Activated CD8-positive, alpha-beta memory T cell treated with anti-CD3 and anti-CD28 coated beads for 48 hours (primary cell): ENCODE measurements at places on chromosomes 2 and 18.

GRCh38 chr18:55420665-55421307, 167.2 kb downstream of the TCF4 start:
- no peak for DNase-seq

- DNase-seq: no peak
Observed at GRCh38 chr2:95051626-95052025, 26.1 kb downstream of the MAL start.

DNA sequence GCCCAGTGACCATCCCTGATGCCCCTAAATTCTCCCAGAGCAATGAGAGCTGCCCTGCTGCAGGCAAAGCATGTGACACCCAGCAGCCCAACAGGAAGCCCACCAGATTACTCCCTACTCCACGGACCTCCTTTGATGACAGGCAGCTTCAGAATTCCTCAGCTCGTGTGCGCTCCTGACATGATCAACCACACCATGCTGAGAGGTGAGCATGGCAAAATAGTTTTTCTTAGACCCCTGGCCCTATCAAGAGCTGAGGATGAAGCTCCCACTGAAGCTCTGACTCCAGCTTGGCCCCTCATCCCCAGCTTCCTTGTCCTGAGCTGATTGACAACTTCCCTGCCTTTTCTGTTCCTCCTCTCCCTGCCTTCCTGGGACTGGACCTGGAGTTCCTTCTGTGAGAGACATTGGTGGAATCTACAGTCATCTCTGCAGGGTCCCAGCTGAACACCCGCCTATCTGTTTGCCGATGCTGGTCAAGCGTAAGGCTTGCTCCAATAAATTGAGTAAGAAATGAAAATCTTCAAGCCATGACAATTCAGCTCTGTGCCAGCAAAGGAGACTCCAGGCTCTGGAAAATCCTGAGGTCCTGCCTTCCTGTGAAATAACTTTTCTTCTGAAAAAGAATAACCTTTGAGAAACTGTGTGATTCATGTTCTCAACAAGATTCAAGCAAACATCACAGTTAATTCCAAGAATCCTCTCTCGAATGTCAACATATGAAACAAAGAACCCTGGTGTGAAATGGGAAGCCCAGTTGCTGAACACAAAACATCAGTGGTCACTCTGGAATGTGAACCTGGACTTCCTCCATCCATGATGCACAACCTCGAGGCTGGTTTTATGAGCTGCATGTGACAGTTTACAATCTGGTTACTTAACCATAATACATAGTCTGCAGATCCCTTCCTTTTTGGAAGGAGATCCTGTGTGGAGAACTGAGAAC, 201.1 kb downstream of the SPP2 start:
- DNase-seq: no peak

- no peak for DNase-seq
Observed at GRCh38 chr2:223053484-223054192, 1.6 kb downstream of the KCNE4 start.

DNA sequence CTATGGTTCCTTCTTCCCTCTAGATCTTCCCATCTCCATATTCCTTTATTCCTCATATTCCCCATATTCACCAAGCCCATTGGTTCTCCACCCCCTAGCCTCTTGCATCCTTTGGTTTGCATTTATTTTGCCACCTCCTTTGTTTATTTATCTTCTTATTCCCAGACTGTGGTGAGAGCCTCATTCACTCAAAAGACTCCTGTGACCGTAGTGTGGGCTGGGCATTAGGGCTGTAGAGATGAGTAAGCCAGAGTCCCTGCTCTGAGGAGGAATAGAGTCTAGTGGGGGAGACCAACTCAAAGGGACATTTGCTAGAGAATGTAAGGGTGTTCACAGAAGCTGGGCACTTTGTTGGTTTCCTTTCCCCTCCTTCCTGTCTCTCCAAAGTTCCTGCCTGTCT, 8.3 kb downstream of the ATG16L1 start:
- DNase-seq: no peak

DNA sequence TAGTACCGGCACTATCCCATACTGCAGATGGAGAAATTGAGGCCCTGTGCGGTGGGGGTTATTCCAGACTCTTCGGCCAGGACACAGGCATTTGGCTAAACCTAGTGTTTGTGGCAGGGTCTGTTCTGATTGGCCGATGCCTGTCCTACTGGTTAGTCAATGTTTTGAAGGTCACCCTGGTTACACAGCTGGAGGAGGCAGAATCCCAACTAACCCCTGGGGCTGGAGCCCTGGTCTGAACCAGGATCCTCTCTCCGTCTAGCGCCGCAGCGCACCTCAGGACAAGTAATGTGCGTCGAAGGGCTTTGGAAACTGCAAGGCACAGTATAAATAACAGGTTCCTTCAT, 19.4 kb downstream of the TEX44 start:
- DNase-seq: no peak

DNA sequence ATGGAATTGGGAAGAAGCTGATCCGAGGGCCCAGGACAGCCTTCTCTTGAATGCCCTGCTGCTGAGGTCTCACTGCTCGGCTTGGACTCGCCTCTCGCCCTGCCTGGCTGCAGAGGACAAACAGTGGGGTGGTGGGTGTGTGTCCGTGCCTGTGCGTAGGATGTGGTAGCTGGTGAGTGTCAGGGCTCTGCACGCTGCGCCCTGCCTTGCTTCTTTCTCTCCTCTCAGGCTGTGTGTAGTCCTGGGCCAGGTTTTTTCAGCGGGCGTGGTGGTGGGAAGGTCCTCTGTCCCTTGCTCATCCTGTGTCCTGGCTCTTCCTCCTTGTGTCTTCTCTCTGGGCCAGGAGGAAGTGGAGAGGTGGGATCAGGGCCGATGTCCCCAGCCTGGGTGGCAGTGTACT, 44.8 kb downstream of the RRM2 start:
- no peak for DNase-seq

- DNase-seq: no peak
Observed at GRCh38 chr2:190972213-190972612, 41.8 kb downstream of the STAT1 start.

DNA sequence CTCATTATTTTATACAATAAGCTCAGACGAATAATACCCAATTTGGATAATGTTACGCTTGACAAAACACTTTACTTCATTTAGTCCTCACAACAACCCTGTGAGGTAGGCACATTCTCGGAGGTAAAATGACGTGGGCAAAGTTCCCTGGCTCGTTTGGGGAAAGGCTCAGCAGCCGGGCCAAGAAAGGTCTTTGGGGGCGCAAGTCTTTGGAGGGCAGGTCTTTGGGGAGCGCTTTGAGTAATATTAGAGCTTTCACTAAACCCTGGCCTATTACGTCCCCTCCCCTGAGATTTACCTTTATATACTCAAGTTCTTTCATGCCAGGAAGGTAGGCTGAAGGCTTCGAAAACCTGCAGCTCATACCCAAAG, 427 bp downstream of the RBKS start:
- DNase-seq: no peak

DNA sequence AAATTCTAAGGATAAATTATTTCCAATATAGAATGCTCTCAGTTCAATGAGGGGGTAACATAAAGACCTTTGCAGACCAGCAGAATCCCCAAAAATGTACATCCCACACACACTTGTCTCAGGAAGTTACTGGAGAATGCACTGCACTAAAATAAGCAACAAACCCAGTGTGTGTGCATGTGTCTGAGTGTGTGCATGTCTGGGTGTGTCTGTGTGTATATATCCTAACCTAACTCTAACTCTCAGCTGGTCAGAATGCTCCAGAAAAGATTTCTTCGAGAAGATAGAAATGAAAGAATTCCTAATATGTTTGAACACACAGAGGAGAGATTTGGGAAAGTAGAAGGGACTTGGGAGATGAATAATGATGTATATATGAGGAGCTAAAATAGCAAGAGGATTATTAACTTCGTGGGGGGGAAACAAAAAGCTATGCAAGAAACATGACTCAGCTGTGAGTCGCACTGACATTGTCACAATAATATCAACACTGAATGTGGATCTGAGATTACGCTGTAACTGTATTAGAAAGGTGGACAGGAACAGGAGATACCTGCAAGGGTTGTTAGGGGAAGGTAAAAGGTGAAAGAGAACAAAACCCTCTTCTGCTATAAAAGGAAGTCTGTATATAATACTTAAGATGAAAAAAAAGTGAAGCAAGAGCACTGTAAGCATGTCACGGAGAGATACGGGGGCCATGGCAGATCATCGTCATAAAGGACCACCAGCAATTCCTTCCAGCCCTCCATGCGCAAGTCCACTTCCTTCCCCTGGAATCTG, 11.1 kb downstream of the COLEC12 start:
- DNase-seq: no peak

GRCh38 chr2:46351750-46352138, 54.5 kb downstream of the EPAS1 start:
- DNase-seq: peak; percentile 52

- DNase-seq: no peak
Observed at GRCh38 chr18:26919627-26920026, 54.1 kb upstream of the AQP4 start.

- DNase-seq: no peak
Observed at GRCh38 chr2:61566566-61566965, 28.4 kb upstream of the XPO1 start.

DNA sequence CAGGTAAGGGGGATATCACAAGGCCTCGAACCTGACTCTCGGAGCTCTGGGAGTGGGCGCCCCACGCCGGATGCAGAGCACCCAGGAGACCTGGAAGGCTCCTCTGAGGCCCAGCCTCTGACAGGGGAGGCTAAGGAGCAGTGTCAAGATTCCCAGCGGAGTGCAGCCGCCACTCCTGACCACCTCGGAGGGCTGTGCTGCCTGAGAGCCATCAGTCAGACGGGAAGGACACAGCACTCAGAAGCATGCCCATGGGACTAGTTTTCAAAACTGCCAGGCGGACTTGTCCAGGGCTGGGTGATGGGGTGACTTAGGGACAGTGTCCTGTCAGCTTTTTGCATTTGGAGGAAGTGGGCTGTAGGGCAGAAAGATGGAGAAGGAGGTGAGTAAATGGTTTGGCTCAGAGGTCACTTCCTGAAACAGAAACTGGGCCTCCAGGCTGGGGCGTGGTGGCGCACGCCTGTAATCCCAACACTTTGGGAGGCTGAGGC, 34.6 kb upstream of the B3GNT7 start:
- no peak for DNase-seq

DNA sequence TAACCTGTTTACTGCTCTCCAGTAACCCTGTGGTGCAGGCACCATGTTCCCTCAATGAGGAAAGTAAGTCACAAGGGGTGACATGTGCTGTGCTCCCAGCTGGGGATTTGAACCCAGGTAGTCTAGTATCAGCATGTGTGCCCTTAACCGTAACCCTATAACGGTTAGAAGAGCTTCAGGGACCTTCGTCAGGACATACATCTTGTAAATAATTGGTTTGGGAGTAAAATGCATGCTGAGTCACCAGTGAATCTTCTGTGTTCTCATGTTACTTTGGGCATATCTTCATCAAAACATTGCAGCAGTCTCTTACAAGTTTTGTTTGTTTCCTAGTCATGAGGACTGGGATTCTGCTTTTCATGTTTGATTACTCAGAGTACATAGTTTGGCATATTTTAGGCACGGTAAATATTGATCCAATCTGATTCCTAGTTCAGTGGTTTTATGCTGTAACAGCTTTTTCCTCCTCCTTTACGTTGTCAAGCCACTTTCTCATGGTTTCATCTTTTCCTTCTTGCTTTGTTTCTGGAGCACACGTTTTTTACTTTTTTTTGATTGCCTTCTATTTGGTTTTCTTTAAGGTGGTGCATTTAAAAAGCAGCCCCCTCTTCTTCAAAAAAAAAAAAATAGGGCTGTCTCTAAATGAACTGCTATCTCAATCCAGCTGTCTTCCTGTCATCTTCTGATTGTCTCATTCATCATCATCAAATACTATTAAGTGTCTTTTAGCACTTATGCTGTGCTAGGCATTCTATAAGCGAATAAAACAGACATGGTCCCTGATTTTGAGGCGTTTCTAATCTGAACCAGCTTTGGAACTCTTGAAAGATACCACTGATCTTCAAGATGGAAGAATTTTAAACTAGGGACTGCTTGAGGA, 50.4 kb downstream of the CLIP4 start:
- no peak for DNase-seq

GRCh38 chr2:238895361-238895882, 47.5 kb downstream of the TWIST2 start:
- no peak for DNase-seq

GRCh38 chr2:16613539-16614011, 52.1 kb downstream of the CYRIA start:
- no peak for DNase-seq

- no peak for DNase-seq
Observed at GRCh38 chr18:3592864-3593263, 142.9 kb downstream of the TGIF1 start.

DNA sequence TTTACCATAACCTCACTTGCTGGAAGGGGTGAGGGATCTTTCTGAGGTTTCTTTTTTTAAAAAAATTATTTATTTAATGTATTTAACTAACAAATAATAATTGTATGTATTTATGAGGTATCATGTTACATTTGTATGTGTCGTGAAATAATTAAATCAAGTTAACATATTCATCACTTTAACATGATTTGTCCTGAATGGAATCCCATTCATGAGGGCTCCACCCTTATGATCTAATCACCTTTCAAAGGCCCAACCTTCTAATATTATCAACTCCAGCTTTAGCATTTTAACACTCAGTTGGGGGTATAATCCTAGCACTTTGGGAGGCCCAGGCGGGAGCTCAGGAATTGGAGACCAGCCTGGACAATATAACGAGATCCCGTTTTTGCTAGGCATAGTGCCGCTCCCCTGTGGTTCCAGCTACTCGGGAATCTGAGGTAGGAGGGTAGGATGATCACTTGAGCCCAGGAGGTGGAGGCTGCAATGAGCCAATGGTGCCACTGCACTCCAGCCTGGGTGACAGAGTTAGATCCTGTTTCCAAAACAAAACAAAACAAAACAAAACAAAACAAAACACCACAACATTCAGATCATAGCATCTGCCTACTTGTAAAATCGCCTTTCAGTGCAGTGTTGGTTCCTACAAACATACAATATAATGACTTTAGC, 1.1 kb upstream of the TAF4B start:
- no peak for DNase-seq

DNA sequence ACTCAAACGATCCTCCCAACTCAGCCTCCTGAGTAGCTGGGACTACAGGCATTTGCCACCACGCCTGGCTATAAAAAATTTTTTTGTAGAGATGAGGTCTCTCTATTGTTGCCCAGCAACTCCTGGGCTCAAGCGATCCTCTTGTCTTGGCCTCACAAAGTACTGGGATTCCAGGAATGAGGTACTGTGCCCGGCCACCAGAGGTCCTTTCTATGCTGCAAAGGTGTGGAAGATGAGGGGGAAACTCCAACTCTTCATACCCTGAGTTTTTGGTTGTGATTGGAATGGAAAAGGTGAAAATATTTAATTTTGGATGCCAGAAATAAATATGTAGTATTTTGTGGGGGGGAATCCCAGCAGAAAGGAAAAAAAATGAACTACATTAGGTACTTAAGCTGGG, 36.0 kb downstream of the MRPL33 start:
- no peak for DNase-seq

DNA sequence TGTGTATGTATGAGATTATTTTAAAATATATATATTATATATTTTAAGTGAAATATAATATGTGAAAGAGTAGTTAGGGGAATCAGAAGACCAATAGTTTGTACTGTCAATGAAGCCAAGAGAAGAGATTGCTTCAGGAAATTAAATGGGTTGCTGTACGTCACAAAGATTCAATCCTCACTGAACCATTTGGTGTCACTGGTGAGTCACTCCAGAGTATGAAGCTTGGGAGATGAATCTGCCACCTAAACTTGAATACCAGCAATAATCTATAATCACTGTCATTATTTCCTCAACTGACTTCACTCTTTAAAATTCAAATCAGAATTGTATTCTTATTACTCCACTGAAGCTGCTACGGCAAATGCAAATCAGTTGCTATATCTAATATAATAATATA, 41.9 kb upstream of the SCN9A start:
- no peak for DNase-seq
